ENCODE measurements at places on chromosomes 5 and 9. TPM values are rescaled to one million over a fixed set of nuclear protein-coding genes. Genes with fewer than 3 reads are reported as not detected.

DNA sequence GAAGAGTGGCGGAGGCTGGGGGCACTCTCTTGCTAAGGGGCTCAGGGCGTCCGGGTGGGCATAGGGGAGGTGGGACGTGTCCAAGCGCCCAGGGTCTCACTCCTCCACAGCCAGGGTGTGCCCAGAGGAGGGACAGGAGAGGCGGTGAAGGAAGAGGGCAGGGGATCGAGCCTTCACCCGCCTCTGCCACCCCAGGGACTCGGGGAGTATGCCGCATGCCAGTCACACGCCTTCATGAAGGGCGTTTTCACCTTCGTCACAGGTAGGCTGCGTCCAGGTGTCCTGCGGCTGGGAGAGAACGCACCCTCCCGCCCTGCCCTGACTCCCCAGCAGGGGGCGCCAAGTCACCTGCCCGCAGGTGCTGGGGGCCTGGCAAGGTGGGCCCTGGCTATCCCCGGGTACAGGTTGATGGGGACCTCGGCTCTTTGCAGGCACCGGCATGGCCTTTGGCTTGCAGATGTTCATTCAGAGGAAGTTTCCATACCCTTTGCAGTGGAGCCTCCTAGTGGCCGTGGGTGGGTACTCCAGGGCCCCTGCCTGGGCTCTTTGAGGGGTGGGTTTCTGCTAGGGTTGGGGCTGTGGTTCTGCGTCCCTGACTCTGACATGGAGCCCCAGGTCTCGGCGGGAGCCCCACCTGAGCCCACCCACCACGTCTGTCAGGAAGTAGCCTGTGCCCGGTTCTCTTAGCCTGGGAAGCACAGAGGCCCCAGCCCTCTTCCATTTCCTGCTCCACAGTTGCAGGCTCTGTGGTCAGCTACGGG lies 552 bp downstream of the TMEM141 start:
- peak; percentile 4 for ATAC-seq

DNA sequence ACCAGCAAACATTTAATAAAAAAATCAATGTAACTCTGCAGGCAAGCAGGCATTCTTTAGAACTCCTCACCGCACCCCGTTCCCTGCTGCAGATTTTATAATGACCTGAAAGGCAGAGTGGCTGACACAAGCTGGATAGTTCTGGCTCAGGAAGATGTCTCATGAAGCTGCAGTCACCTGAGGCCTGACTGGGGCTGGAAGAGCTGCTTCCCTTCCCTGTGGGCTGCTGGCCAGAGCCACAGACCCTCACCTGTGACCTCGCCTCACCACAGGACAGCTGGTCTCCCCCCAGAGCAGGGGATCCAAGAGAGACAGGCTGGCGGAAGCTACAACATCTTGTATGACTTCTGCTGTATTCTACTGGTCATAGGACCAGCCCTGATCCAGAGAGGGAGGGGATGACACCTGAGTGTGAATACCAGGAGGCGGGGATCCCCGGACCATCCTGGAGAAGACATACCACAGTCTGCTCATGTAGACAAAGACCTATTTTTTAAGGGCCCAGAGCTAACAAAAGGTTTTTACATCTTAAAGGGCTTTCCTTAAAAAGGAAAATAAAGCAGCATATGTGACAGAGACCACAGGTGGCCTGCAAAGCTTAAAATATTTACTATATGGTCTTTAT lies 43.9 kb downstream of the RAPGEF1 start:
- ATAC-seq: no peak

- ATAC-seq: no peak
These were observed 21.9 kb downstream of the ABITRAM start for GRCh38 chr9:108956022-108956630.

GRCh38 chr5:108521011-108521700 lies 139.3 kb upstream of the FBXL17 start:
- ATAC-seq: no peak

The NEUROG1 gene
- total RNA-seq: not detected

The MLANA gene
- total RNA-seq: 3.5 TPM

The CACFD1 gene
- total RNA-seq: 14.0 TPM

The RELL2 gene
- total RNA-seq: 15.6 TPM

GRCh38 chr5:153969563-153969895 lies 69.2 kb downstream of the FAM114A2 start:
- no peak for ATAC-seq

DNA sequence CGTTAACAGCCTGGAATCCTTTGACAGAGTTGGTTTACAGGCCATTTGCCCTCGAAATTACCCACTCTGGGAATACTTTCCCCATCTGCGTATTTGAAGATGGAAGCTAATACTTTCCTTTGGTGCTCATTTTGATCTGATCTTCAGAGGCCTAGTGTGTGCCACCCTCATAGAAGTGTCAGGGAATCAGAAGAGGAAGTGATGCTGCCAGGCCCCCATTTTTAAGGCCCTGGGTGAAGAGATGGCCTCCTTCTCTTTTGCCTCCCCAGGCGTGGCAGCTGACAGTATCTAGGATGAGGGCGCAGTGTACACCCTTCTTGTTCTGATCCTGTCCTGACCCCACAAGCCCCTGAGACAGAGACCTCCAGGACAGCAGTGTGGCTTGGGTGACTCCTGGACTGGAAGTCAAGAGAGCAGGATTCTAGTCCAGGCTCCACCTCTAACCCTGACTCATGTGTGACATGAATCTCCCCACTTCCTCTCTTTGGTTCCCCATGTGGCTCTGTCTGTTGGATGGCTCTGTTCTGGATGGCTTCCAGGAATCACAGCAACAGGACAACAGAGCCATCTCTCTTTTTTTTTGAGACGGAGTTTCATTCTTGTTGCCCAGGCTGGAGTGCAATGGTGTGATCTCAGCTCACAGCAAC lies 27.8 kb downstream of the CSF1R start:
- peak; percentile 71 for ATAC-seq

The SOWAHA gene
- total RNA-seq: 1.3 TPM

The OBP2B gene
- total RNA-seq: not detected

The PRRX2 gene
- 0.87 TPM for total RNA-seq

DNA sequence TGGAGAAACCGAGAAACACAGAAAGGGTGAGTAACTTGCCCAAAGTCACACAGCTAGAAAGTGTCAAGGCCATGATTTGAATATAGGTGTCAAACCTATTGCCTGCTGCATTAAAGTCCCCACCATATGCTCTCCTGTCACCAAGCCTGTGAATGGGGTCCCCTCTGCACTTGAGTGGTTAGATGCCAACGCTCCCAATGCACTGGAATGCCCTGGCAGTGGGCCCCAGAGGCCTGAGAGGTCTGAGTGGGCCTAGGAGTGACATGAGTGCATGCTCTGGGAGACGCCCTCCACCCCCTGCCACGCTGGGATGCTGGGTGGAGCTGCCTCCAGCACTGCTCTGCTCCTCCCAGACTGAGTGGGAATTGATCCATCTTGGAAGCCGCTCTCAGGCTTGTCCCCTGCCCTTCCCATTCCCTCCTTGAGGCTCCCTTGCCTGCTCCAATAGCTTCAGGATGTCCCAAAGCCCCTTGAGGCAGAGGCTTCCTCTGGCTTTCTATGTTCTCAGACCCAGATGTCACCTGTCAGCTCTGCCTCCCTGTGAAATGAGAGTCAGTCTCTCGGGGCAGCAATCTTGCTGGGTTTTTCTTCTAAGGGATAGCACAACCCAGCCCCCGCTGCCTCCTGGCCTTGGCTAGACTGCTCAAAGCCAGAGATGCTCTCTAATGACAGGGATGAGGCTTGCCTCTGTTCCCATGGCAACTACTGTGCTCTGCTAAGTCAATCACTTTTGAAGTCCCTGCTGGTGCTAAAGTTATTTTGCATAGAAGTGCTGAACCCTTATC lies 6.6 kb upstream of the ARSI start:
- ATAC-seq: peak; percentile 96

GRCh38 chr9:2638871-2639673 lies 17.5 kb downstream of the VLDLR start:
- ATAC-seq: no peak

GRCh38 chr5:69292306-69292705 lies 40.3 kb downstream of the CCDC125 start:
- no peak for ATAC-seq

DNA sequence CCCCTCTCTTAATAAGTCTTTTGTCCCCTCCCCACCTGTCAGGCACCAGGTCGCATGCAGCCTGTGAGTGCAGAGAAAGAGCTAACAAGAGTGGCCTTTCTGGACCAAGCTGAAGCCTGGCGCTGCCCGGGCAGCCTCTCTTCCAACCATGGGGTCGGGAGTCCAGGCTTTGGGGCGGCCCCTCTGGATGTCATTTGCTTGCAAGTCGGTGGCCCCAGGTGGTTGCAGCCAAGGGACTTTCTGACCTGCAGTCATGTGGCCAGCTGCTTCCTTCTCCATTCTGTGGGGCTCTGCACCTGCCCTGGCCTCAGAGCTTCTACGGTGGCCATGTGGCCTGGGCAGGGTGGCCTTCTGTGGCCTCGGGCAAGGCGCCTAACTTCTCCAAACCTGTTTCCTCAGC lies 159.7 kb downstream of the DAB2IP start:
- ATAC-seq: no peak

The IFNA2 gene
- total RNA-seq: not detected

The GABBR2 gene
- total RNA-seq: 6.5 TPM

DNA sequence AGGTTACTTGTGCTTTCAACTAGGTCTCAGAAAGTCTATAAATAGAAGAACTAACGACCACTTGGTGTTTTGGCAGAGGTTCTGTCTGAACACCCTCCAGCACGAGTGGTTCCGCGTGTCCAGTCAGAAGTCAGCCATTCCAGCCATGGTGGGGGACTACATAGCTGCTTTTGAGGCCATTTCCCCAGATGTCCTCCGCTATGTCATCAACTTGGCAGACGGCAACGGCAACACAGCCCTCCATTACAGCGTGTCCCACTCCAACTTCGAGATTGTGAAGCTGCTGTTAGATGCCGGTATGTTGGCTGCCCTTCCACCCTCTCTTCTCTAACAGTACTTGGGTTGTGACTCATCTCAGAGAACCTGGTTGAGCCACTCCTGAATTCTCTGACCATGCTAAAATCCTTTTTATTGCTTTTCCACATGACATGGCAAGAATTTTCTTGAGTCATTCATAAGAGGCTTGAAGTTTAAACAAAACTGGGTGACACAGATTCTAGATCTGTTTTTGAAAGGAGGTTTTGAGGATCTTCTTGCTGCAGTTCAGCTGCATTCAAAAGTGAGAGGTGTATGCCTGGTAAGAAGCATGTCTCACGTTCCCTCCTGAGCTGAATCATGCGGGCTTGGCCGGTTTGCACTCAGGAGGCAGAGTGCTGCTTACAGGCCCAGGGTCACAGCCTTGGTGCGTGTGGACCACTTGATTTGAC lies 103.1 kb upstream of the DMRT1 start:
- no peak for ATAC-seq

DNA sequence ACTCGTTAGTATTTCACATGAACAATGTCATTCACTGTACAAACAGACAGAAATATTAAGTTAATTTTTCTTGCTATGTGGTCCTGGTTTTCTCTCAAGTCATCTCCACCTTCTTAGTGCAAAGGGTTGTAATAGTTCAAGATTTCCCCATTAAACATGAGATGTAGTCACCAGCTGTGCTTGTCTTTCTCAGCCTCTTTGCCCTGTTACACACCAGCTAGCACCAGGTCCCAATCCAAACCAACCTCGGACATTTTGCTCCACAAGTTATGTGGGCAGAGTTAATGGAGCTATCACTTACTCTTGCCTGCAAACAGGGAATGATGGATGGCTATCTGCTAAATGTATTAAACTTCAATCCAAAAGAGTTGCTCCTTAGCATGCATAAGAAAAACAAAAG lies 328.1 kb downstream of the TLE1 start:
- ATAC-seq: no peak

- no peak for ATAC-seq
These were observed 85.0 kb downstream of the LHFPL2 start for GRCh38 chr5:78563621-78564020.

DNA sequence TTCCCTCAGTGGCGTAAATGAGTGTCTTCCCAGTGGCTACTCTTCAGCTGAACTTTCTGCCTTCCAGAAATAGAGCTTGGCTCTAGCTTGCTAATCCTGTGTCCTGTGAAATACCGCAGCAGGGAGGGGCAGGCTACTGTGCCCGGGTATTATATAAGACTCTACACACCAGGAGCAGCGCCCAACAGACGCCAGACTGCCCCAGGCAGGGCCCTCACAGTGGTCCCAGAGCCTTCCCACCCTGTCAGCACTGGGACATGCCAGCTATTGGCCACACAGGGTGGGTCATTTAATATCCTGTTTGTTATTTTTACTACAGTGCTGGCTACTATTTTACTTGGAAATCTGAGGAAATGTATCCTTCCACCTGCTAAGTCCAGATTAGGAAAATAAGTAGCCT lies 121.0 kb downstream of the FEM1C start:
- ATAC-seq: no peak

The ARSB gene
- 6.6 TPM for total RNA-seq

DNA sequence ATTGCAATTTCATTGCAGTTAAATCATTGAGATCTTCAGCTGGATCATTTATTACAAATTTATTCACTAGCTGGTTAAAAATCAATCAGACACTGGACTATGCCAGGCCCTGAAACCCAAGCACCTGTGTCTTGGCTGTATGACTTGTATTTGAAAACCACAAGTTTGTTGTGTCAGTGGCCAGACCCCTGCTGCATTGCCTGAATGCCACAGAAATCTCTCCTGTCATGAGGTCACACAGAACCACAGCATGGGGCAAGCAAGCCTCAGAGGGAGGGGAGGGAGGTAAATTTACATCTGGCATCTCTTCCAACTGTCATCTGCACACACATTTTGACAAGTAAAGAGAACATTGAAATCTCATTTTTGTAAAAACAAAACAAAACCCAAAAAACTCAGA lies 90.0 kb downstream of the ARRDC3 start:
- no peak for ATAC-seq

DNA sequence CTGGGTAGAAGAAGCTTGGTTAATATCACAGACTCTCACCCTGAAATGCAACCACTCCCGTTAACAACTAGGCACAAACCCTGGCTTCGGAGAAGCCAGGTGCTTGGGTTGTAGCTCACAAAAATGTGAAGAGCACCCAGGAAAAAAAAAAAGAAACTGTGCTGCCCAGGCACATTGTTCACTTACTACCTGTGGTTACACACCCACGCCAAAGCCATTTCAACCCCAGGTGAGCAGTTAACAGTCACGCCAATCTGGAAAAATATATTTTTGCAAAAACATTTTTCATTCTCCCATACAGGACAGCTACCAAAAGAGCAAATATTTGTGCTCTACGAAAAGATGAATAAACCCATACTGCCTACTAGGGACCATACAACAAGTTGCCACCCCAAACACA lies 49.2 kb downstream of the SIL1 start:
- no peak for ATAC-seq

The UBLCP1 gene
- 27.7 TPM for total RNA-seq

DNA sequence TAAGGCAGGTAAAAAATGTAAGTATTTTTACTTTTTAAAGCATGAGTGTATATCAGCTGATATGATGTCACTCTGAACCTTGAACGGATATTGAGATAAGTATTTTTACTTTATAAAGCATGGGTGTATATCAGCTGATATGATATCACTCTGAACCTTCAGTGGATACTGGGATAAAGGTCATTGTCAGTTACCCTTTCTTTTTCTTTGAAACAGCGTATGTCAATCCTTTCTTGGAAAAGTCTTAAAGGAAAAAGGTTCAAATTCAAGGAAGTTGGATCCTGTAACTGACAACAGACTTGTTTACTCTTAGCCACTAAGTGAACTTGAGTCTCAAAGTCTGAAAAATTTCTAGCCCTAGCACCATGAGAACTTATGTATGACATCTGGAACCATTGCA lies 61.7 kb upstream of the IFNK start:
- ATAC-seq: no peak

Data from motor neuron (in vitro differentiated cells).